ENCODE measurements at places on chromosomes 3 and 15.

DNA sequence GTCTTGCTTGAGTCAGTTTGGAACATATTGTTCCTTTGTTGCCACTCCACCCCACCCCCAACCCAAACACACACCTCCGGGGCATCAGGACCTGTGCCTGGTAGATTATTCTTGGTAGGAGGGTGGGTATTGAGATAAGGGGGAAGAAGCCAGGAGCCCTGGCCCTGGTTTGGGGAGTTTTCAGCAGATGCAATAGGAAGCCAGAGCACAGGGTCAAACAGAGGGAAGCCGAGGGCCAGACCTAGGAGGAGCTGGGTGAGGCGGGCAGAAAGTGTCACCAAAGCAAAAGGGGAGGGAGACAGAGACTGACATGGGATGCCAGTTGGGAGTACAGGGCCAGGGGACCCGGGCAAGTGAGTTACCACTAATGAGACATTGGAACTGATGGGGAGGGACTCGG is 163.1 kb downstream of the RPLP1 start:
- no peak for DNase-seq

- DNase-seq, result no peak
These were observed 3.5 kb upstream of the EHHADH start for GRCh38 chr3:185257334-185257733.

- no peak for DNase-seq
These were observed 111.4 kb downstream of the CMSS1 start for GRCh38 chr3:99928771-99929744.

DNA sequence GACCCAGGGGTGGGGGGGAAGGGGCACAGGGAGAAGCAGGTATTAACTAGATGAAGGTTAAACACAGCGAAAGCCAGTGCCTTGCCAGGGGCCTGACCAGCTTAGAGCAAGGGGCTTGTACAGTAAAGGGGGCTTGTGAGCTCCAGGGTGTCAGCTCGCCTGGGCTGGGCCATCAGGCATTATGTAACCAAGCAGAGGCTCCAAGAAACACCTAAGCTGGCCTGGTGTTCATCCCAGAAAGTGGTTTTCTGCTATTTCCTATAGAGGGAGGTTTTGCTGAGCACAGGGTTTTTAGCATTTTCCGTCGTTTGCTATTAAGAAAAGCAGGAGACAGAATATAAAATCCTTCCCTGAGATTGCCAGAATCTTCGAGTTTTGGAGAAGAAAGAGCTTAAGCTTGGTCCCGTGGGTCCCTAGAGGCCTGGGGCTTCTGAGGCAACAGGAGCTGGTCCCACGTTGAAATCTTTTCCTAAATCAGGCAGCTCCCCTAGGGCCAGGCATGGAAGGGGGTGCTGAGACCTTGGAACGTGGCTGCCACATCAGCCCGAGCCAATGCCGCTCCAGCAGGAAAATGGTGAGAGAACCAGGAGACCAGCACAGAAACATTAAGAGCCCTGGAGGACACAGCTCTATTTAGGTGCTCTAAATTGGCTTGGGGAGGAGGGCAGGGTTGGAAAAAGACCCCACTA is 71.4 kb downstream of the ISG20 start:
- no peak for DNase-seq

DNA sequence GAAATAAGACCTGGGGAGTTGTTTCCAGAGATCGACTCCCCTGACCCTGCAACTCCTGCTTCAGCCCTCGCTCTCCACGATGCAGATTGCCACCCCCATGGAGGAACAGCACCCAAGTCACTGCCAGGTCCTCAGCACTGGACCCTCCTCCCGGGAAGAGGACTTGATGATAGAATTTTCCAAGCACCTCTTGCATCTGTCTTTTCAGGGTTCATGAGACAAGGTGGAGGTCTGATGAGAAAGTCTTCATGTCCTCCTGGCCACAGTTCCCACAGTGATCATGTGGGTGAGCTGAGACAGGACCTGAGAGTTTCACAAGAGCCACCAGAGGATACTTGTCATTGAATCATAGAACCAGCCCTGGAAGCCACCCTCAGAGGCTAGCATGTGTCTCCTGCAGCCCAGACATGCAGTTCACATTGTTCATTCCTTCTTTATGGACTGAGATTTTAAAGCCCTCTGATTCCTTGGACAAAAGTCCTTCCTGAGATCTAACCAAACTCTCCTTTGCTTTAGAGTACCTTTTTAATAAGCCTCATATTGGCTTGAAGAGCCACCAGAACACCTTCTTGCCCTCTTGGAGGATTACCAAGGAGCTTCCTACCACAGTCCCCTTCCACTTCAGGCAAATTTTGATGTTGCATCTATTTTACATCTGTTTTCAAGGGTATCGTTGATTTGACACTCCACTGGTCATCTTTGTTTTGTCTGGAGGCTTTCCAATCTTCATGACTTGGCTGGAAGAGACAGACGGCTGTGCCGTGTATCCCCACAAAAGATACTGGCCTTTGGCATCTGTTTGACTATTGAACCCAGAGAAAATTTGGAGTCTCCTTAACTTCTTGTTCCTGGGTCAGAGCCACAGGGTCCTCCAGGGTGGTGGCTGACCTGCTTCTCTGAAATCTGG is 224.8 kb upstream of the BHLHE40 start:
- no peak for DNase-seq

DNA sequence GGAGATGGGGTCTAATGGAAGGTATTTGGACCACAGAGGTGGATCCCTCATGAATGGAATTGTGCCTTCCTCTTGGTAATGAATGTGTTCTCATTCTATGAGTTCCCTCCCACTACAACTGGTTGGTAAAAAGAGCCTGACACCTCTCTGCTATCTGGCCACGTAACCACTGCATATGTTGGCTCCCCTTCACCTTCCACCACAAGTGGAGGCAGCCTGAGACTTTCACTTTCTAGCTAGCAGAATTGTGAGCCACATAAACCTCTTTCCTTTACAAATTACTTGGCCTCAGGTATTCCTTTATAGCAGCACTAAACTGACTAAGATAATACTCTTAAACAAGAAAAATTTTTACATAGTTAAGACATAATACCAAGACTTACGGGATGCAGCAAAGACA is 155.3 kb downstream of the NR1I2 start:
- DNase-seq, result no peak

- no peak for DNase-seq
These were observed 166.0 kb upstream of the SATB1 start for GRCh38 chr3:18591120-18591519.

- DNase-seq, result no peak
These were observed 309.7 kb upstream of the NR2F2 start for GRCh38 chr15:96020797-96021196.

- no peak for DNase-seq
These were observed 55.8 kb upstream of the FAM98B start for GRCh38 chr15:38398134-38398533.

DNA sequence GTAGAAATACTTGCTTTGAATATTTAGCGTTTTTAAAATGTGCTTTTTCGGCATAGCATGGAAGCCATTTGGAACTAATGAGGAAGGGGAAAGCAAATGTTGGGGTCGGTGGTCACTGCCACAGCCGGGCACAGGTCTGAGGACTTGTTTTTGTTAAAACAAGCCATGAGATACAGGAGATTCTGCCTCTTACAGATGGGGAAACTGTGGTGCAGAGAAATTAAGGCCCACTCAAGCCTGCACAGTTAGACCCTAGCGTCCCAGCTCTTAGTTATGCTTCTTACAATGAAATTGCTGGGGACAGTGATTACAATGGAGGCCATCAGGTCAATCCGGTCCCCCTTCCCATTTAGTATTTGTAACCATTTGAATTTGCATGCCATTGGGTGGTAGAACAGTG is 2.5 kb upstream of the GPR171 start:
- DNase-seq, result no peak

- DNase-seq, result no peak
These were observed 40.9 kb downstream of the UACA start for GRCh38 chr15:70722266-70723121.

DNA sequence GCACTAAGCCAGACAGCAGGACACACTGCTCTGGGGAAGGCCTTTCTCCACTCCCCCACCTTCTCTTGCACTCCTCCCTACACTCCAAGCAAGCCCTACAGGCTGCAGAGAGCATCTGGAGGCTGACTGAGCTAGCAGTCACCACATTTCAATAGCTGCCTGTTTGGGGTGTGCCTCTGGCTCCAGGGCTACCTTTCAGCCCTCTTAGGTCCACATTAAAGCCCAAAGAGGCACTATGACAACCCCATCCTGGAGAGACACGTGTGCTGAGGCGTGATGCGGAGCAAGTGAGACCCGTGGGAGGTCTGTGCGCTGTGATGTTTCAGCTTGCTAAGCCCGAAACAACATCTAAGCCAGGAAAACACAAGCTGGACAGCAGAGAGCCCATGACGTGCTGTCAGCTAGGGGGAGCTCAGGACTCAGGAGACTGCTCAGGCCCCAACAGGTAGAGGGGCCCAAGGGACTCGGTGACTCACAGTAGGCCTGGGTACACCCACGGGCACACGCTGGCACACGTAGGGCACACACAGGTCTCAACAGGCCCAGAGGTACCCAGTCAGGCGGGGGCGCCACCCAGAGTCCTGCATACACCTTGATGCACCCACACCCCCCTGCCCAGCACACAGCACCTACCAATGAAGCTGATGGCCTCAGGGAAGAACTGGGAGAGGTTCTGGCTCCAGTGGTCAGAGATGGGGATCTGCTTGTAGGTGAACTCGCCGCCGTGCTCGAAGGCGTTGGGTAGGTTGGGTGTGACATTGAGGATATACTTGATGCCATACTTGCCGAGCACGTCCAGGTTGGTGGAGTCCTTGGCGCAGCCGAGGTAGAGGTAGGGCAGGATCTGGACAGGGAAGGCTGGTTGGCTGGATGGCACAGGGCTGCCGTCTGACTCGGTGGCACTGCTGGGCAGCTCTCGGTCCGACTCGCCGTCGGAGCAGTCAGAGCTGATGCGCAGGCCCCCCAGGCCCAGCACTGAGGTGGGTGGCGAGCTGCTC is 2.8 kb downstream of the DUSP7 start:
- DNase-seq, result no peak

GRCh38 chr3:15467227-15468181 is 40.1 kb downstream of the EAF1 start:
- DNase-seq, result no peak

DNA sequence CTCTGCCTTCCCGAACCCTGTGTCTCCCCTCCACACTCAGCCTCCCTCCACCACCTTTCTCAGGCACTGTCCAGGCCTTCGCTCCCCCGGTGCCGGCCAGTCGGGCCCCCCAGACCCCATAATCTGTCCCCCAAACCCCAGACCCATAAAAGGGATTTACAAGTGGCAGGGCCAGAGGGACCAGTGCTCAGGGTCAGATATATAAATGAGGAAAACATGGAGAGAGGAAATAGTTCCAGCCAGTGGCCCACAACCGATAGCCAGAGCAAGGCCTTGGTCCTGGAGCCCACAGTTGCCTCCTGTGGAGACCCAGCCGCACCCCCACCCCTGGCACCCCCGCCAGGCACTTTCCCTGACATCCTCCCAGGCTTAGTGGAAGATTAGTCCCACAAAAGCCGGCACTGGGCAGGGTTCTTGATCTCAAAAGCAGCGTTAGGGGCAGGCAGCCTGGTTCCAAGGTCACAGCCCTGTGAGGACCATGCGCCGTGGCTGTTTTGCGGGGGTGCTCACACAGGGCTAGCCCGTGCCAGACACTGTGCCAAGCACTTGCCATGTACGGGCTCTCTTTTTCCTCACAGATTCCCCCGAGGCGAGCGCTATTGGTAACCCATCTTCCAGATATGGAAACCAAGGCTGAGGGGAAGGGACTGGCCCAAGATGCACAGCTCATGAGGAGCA is 1.1 kb upstream of the PLXND1 start:
- no peak for DNase-seq

DNA sequence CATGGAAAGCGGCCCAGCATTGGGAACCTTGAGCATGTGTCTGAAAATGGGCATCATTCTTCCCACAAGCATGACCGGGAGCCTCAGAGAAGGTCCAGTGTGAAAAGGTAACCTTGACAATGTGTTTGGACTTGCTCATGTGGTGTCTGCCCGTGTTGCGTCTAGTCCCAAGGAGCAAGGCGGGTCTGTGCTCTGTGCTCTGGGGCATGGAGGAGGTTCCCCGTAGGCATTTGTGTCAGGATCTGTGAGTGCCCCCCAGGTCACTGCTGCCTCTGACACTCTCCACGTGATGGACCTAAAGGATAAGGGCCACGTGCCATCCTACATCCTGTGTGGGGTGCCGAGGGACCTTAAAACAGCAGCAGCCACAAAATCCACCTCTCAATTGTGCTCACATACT is 44.9 kb downstream of the CHDH start:
- no peak for DNase-seq

GRCh38 chr15:35089551-35089950 is 4.5 kb upstream of the NANOGP8 start:
- DNase-seq, result no peak

- no peak for DNase-seq
These were observed 400.4 kb upstream of the THBS1 start for GRCh38 chr15:39180483-39180933.

GRCh38 chr3:179962629-179963387 is 73.9 kb downstream of the PEX5L start:
- no peak for DNase-seq

DNA sequence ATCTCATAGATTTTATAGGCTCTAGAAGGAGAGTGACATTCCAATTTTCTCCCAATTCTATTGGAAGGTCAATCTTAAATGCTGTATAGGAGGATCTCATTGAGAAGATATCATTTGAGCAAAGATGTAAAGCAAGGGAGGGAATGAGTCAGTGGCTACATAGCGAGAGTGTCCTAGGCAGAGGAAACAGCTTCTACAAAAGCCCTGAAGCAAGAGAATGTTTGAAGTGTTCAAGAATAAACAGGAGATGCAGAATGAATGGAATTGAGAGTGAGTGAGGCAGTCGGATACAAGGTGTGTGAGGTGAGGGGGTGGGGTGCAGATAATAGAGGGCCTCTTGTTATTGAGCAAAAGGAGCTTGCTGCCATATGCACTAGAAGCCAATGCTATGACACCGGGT is 545.9 kb downstream of the IGSF11 start:
- no peak for DNase-seq

- DNase-seq, result no peak
These were observed 120.5 kb downstream of the ZNF609 start for GRCh38 chr15:64580696-64581407.

DNA sequence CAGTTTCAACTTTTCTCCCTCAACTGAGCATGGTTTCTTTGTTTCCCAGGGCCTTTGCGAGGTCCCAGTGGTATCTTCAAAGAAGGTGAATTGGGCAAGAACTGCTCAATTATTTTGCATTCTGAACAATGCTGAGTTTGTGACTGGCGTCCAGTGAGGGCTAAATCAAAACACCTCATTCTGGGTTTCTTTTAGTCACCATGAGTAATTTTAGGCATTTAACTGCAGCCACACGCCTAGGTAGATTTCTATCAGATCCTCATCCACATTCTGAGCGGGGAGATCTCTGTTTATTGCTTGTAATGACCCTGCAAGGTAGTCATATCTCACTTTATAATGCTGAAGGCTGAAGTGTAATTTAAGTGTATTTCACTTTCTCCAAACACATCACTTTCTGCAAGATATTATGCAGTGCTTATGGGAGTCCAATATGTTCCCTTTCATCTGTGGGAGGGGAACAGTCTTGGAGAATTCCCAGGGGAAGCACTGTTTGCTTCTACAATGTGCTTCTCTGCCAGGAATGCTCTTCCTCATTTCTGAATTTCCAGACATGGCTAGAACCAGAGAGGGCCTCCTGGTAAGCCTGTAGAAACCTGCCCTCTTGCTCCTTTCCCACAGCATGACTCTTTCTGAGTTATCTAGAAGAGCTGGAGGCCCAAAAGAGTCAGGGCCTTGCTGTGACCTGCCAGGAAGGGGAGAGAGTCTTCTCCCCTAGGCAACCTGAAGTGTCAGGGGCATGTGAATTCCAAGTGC is 91.7 kb downstream of the FRMD4B start:
- no peak for DNase-seq

GRCh38 chr3:113205481-113205880 is 5.9 kb upstream of the BOC start:
- DNase-seq, result no peak
